ENCODE measurements at places on chromosomes 7 and 10. TPM values are rescaled to one million over a fixed set of nuclear protein-coding genes. Genes with fewer than 3 reads are reported as not detected.

GRCh38 chr7:99837649-99838361 is 10.0 kb downstream of the CYP3A43 start:
- DNase-seq = no peak

AKR1D1 gene
- total RNA-seq = not detected

DNA sequence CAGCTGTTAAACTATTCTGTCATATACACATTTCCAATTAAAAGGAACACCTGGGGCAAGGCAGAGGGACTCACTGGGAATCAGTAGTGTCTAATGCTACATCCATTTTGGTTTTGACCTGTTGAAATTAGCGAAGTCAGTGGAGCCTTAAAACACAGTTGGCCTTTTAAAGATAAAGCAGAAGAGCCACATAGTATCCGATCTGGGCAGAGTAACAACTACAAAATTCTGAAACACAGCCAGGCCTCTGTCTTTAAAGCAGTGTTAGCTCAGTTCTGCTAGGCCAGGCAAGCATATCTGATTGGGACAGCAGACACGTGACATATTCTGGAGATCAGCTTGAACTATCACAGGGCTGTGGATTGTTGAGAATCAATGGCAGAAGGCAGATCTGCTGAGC is 117.5 kb upstream of the WNT16 start:
- no peak for DNase-seq

DNA sequence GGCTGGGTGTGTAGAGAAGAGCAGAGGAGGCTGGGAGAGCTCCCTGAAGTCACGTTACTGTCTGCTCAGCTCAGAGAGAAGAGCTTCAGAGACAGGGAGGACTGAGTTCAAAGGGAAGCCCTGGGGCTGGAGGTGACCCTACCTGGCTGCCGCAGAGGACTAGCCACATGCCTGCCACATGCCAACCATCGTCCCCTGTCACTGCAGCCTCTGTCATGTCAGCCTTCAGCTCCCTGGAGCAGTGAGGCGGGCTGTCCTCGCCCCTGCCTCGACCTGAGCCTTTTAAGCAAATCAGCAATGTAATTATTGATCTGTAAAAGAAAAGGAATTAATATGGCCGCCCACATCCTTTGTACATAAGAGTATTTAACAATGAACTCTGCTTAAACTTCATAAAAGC is 89.3 kb upstream of the RET start:
- no peak for DNase-seq

DNA sequence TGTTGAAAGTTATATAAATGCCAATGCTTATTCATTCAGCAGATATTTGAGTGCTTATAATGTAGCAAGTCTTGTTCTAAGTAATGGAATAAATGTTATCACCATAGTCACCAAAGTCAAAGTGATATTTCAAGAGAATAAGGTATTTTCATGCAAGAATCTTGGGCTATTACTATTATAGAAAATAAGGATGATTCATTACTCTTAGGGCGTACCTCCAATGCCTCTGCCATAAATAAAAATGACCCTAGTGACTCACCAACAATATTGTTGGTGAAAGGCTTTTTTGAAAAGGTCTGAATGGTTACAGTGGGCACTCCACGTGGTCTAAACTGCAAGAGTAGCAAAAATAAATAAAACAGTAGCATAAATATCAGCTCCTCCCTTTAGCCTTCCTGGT is 68.4 kb downstream of the RALA start:
- DNase-seq = peak; percentile 41

DNA sequence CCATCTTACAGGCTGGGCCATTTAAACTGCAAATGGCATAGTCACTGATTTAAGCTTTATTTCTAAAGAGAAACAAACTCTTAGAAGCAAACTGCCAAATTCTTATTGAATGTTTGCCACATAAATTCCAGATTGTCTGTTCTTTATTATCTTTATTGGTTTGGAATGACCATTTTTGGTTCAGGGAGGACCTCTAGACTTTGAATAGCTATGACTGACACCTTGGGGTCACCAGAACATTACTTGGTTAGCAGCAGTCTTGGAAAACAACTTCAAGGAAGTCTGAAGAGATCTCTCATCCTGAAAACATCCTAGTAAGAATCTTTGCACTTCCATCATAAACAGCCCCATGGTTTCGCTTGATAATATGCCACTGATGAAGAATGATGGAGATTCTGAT is 197.1 kb downstream of the SUGCT start:
- no peak for DNase-seq

CFAP69 gene
- total RNA-seq = 4.4 TPM

GRCh38 chr7:39683216-39683845 is 60.0 kb downstream of the RALA start:
- peak; percentile 87 for DNase-seq

TAS2R3 gene
- 1.3 TPM for total RNA-seq

DNA sequence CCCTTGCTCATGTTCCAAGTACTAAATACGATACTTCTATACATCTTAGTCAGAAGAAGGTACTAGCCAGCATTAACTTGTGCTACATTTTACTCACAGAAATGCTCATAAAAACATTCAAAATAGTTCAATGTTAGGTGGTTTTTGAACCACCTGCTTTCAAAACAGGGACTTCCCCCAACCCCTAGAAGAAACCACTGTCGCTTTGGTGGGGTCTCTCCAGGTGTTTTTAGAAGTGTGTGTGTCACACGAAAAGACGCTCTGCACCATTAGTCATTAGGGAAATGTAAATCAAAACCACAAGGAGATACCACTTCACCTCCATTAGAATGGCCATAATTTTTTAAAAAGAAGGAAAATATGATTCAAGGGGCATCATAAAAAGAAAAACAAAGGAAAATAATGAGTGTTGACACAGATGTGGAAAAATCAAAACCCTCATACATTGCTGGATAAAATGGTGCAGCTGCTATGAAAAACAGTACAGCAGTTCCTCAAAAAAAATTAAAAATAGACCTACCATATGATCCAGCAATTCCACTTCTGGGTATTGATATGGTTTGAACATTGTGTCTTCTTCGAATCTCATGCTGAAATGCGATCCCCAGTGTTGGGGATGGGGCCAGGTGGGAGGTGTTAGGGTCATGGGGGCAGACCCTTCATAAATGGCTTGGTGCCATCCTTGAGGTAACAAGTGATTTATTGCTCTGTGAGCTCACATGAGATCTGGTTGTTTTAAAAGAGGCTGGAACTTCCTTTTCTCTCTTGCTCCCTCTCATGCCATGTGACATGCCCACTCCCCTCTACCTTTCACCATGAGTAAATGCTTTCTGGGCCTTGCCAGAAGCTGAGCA is 74.2 kb downstream of the MALSU1 start:
- DNase-seq = peak; percentile 92

DNA sequence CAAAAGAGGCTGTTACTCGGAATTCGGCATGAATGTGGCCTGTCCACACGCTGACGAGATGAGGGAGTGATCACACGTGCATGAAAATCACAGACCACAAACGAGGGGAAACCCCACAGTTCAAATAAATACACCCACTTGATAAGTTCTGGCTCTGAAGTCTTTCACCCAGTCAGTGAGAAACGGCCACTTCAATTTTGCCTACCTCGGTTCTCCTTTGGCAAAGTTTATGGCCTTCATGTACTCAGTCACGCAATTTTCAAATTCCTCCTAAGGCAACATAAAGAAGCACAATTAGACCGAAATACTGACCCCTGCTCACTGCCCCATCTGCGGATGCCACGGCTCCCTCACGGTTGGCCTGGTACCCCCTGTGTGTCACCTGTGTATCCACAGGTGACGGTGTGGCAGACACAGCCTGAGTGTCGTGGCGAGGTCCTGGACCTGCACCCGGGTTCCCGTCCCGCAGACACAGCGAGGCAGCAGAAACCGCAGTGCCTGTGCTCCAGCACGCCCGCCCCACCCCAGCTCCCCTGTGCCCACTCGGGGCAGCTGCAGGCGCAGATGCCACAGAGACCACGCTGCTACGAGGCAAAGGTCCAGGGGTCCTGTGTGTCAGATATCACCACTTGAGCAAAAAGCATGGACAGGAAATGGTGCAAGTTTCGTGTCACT is 1.4 kb downstream of the CFAP46 start:
- DNase-seq = no peak

DNA sequence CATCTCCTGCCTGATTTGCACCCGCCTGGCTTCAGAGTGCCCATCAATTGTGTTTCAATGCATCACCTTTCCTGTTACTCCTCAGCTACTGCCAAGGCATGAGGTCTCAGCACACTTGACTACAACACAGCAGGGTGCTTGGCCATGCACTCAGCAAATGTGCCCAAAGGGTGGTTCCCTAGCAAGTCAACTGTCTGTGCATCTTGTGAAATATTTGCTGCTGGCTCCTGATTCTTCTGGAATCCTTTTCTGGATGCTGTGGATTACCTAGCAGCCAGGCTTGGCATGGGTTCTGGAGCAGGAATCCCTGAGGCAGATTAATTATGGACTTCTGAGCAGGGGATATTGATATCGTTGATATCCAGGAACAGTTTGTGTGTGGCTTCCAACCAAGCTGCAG is 662.6 kb upstream of the MGMT start:
- no peak for DNase-seq

C10orf88 gene
- total RNA-seq = 13.2 TPM

DNA sequence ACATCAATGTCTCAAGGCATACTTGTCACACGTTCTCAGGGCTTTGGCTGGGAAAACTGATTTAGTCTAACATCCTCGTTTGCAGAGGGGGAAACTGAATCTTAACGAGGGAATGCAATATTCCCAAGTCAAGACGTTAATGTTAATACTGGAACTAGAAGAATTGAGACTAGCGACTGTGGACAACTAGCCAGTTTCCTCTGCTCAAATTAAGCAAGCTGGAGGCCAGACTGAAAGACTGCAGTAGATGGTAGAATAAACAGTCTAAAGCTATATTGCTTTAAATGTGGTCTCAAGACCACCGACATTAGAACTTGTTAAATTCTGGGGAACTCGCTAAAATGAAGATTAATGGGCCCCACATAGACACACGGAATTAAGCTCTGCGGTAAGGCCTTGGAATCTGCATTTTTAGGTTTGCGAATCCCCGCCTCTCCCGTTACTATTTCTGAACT is 639 bp upstream of the TFAM start:
- DNase-seq = no peak

- DNase-seq = peak; percentile 33
Measured at GRCh38 chr10:14971867-14972448, 12.8 kb downstream of the MEIG1 start.

DNA sequence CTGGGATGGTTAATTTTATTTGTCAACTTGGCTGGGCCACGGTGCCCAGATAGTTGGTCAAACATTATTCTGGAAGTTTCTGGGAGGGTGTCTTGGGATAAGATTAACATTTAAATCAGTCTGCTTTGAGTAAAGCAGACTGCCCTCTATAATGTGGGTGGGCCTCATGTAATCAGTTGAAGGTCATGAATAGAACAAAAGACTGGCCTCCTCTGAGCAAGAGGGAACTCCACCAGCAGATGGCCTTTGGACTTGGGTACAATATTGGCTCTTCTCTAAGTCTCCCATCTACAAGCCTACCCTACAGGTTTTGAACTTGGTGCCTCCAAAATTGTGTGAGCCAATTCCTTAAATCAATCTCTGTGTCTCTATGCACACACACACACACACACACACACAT is 61.8 kb downstream of the PLXNA4 start:
- DNase-seq = no peak

DNA sequence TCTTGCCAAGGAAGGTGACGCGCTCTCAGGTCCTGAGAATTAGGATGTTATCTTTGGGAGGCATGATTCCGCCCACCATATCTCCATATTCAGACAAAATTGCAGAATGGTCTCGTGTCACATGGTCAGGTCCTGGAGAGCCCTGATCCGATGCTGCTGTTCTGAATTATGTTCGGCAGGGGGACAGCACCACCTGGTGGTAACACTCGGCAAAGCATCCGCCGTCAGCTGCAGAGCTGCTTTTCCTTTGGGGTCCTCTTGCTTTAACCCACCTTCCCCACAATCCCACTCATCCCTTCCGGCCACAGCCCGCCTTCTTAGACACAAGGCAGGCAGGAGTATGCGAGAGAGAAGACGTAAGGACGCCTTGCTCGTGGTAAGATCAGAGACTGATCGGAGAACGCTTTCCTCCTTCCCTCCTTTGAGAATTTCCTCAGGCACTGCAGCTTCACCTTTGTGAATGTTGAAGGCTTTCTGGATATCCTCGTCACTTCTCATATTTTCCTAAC is 327.8 kb upstream of the C7orf33 start:
- peak; percentile 12 for DNase-seq

PPP1R9A gene
- total RNA-seq = 3.0 TPM

DNA sequence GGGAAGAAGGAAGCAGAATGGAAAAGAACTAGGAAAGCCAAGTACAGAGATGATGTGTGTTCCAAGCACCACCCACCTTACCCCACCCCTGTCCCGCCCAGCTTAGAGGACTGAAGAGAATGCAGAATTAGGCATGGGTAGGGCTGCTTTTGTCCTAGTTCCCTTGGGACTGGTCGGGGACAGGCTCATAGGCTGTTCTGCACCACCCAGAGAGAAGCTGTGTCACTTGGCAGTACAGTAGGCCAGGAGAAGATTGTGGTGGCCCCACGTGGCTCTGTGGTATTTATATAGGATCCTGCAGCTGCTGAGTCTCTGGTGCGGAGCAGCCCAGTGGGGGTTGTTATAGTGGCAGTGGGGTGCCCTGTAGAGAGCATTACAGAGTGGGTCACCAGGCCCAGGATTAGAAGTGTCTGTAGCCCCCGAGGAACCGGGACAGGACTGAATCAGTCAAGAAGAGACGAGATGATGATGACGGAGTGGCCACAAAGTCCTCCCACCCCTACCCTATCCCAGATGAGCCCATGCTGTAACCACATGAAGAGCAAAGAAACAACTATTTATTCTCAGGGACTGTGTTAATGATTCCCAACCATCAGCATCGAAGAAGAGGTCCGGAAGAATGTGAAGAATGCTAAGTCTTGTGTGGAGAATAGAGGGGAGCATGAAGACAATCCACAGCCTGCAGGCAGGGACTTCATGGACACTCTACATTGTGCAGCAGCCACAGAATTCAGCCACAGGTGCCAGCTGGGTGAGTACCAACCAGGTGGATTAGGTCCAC is 88.9 kb downstream of the C1GALT1 start:
- no peak for DNase-seq

DNA sequence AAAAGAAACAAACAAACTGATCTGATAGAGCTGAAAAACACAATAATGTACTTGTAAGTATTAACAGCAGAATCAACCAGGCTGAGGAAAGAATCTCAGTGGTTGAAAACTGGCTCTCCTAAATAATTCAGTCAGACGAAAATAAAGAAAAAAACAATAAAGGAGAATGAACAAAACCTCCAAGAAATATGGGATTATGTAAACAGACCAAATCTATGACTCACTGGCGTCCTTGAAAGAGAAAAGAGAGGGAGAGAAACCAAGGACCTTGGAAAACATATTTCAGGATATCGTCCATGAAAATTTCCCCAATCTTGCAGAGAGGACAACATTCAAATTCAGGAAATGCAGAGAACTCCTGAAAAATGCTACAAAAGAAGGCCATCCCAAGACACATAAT is 62.9 kb downstream of the FBXL13 start:
- peak; percentile 69 for DNase-seq

DNA sequence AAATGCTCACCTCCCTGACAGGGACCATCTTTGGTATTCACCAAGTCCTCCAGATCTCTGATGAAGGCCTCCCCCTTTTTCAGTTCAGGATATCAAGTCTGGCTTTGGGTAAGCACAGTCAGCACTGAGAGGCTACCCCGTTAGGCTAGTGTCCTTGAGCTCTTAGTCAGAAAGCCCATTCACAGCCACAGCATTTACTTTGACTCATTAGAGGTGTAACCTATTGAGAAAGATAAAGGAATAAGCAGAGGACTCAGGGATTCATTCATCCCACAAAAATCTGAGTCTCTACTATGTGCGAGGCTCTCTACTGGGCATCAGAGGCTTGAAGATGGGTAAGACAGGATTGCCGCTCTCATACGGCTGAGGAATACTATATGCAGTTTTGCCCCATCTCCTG is 14.0 kb upstream of the RAMP3 start:
- DNase-seq = no peak

- no peak for DNase-seq
Measured at GRCh38 chr10:49632406-49633317, 18.8 kb downstream of the CHAT start.

ACSM6 gene
- total RNA-seq = not detected

Data from endothelial cell of umbilical vein (primary cell).